ENCODE measurements at places on chromosomes 11 and 22.

DNA sequence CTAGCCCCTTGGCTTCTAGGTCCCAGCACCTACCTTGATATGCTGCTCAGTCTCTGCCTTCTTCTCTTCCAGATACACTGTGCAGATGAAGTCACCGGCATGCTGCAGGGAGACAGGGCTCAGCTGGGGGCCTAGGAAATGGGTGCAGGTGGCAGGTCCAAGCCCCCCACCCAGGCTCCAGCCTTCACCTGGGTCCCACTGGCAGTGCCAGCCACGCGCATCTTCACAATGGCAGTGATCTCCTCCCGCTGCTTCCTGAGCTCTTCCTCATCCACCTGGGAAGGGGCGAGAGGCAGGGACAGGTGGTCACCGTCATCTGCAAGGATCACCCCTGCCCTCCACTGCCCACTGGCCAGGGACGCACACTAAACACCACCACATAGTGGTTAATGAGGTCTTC, 21.1 kb upstream of the PDE2A start:
- no peak for DNase-seq

- DNase-seq = no peak
Observed at GRCh38 chr11:71309611-71310010, 57.2 kb upstream of the SHANK2 start.

- DNase-seq = no peak
Observed at GRCh38 chr11:70569618-70569890, 171.2 kb downstream of the CTTN start.

DNA sequence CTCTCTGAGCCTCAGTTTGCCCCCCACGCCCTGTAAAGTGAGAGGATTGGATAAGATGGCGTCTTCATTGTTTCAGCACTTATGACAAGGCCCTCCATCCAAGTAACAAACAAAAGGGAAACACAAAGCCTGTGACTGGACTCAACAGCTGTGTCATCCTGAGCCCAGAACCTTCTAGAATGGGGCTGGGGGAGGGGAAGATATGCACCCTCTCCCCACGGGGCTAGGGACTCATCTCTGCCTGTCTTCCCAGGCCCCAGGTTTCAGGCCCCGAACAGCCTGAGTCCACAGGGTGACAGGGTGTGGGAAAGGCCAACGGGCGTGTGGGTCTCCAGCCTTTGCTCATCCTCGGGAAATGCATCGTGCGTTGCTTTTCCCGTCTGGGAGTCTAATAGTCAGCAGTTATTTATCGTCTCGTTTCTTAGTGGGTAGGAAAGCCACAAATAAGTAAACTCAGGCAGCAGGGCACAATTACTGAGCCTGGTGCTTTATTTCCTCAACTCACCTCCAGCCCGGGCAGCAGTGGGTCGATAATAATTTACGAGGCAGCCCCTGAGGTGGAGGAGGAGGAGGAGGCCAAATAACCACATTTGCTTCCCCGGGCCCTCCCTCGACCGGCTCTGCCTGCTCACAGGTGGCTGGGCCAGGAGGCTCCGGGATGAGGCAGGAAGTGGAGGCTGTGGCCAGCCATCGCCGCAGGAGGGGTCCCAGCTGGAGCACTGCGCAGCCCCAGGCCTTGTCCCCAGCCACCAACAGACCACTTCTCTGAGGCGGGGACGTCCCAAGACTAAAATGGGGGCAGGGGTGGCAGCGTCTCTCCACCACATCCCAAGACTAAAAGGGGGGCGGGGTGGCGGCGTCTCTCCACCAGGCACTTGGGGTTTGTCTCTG, 54.4 kb downstream of the FLRT1 start:
- DNase-seq = no peak

DNA sequence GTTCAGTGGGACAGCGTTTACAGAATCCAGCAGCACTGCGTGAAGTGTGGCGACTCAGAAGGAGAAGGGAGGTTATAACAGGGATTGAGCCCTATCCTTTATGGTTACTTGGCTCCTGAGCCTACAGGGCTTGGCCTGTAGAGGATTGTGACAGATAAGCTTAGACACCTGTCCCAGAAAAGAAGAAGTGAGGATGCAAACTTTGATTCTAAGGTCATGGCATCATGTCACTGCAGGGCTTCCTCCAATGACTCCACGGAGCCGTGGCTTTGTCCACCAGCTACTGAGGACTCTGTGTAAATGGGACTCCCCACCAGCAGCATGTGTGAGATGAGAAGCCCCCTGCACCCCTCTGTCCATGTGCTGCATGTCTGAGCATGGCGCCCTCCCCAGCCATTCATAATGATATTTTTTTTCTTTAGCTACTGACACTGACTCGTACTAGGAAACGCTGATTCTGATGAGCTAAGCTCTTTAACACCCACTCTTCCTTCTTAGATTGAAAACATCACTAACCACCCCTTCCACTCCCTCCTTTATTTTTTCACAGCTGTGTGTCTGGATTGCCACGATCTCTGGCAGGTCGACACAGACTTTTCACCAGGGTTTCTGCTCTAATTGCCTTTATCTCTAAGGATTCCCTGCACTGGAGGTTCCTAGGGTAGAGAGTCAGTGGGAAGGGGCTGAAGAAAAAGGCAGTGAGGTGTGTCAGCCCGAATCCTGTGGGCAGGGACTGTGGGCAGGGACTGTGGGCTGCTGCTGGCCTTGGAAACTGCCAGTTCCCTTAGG, 65.5 kb upstream of the TTC12 start:
- no peak for DNase-seq
